ENCODE measurements at places on chromosomes 5 and 9.

DNA sequence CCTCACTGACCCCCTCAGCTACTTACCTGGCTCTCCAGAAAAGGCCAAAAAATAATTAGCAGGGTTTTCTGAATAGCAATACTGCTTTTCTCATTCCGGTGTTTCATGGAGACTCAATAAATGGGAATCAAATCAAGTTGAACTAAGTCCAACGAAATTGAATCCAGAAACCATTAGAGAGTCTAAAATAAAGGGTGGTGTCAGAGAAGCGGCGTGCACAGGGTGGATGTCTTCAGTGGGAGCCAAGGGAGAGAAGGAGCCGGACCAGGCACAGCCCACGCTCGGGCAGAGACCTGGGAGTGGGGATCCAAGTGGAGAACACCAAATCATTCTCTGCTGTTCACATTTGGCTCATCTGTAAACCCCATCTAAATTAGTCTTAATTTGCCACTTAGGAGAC lies 40.2 kb upstream of the WWC1 start:
- DNase-seq = no peak

GRCh38 chr5:15483351-15484097 lies 16.5 kb upstream of the FBXL7 start:
- no peak for DNase-seq

- DNase-seq = no peak
These were observed 1.6 kb downstream of the LMX1B start for GRCh38 chr9:126615245-126615790.

DNA sequence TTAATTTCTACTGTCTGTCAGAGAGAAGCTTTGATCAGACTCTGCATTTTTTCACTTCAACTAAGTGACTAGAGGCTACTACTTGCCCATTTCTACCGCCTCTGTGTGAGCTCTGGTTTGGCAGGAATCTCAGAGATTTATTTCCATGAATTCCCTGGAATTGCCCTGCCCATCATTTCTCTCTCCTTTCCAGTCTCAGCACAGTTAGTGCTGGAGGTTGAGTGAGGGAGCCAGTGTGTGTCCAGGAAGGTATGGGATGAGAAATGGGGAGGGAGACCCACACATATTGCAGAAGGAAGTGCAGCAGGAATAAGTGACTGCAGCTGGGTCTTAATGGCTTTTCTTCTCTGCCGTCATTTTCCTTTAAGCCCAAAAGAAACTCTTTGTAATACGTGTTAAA lies 443.1 kb upstream of the ZNF462 start:
- no peak for DNase-seq

DNA sequence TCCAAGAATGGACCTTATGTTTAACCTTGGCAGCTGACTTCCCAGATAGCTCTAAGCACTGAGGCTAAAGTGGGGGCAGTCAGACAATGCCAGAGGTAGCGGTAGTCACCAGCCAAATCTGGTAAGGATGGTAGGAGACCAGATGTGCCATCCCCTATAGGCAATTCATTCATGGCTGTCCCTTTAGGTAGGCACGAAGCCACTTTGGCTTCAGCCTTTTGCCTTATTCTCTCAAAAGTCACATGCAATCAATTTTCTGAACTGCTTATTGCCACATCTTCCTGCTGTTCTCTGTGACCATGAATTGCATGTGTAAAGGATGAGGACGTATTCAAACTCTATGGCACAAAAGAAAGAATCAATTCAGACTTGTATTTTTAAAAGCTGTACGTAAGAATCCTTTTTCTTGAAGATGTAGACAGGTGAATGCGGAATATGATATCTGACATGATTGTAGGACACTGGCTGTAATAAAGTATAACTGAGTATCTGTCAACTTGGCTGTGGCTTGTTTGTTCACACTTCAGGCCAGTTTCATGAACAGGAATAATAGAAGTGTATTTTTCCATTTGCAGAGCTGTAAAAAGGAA lies 611.7 kb downstream of the NR2F1-AS1 start:
- DNase-seq = no peak
